ENCODE measurements at places on chromosomes 4 and X. TPM values are rescaled to one million over a fixed set of nuclear protein-coding genes. Genes with fewer than 3 reads are reported as not detected.

- DNase-seq = no peak
Observed at GRCh38 chr4:40842725-40843423, 93.1 kb downstream of the NSUN7 start.

- DNase-seq = no peak
Observed at GRCh38 chr4:126441173-126442035, 1126.6 kb downstream of the FAT4 start.

ALPK1 gene
- polyA plus RNA-seq = 6.6 TPM

DNA sequence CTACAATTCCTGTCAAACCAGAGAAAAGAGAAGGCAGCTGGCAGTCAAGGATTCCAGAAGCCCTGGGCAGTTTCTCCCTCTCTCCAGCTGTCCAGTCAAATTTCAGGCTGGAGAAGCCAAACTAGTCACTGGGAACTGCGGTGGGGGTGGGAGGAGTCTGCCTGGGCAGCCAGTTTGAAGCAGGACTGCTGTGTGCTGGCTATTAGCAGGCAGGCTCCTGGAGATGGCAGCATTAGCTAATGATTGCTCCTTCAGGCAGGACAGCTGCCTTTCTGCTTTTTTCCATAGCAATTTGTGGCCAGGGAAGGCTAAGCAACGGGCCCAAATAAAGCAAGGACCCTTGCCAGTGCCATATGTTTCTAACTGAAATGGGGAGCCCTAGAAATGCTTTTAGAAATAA, 44.7 kb upstream of the FGF13 start:
- DNase-seq = peak; percentile 58

DNA sequence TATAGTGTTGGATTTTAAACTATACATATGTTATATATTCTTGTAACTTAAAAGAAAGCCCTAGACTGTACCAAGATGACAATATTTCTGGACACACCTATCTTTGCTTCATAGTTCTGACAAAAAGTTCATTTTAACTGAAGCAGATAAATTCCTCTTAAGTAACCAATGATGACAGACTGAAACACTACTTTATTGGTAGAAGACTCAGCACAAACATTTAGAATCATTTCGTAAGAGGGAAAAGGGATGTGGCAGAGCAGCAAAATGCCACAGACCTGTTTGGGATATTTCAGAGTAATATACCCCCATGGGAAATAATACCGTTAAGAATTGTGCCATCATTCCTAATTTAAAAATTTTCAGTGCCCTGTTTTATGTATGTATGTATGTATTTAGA, 56.2 kb downstream of the APOO start:
- no peak for DNase-seq

Measured in aorta (tissue), 5 donors.